A172 (cell line): ENCODE measurements at places on chromosomes 4 and X. TPM values are rescaled to one million over a fixed set of nuclear protein-coding genes. Genes with fewer than 3 reads are reported as not detected.
A peak's percentile ranks its signal among the peaks of the same experiment; 100 is the strongest.

- DNase-seq, result no peak
Observed at GRCh38 chrX:45524296-45524695, 323.6 kb upstream of the DIPK2B start.

Gene MAGT1
- total RNA-seq, result 69.3 and 71.0 TPM in 2 replicates

DNA sequence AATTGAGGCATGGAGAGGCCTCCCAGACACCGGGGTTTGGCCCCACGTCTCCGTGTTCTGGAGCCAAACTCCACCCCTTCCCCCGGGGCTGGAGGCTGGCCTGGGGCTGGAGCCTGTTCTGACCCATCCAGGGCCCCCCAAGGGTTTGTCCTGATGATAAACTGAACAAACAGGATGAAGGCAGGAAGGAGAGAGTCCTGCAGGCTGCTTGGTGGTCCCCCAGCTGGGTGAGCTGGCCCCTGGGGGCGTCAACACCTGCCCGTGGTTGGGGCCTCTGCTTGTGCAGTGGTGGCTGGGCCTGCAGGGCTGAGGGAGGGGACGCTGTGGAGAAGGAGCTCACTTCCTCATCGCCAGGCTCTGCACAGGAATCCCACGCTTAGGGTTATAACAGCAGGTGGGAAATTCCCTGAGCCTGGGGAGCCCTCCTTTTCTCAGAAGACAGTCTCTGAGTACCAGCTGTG is 2.3 kb downstream of the SH3TC1 start:
- no peak for DNase-seq

Gene SYNPO2
- total RNA-seq, result 0.07 and 0.10 TPM in 2 replicates

Gene HELT
- not detected in 2 replicates for total RNA-seq

DNA sequence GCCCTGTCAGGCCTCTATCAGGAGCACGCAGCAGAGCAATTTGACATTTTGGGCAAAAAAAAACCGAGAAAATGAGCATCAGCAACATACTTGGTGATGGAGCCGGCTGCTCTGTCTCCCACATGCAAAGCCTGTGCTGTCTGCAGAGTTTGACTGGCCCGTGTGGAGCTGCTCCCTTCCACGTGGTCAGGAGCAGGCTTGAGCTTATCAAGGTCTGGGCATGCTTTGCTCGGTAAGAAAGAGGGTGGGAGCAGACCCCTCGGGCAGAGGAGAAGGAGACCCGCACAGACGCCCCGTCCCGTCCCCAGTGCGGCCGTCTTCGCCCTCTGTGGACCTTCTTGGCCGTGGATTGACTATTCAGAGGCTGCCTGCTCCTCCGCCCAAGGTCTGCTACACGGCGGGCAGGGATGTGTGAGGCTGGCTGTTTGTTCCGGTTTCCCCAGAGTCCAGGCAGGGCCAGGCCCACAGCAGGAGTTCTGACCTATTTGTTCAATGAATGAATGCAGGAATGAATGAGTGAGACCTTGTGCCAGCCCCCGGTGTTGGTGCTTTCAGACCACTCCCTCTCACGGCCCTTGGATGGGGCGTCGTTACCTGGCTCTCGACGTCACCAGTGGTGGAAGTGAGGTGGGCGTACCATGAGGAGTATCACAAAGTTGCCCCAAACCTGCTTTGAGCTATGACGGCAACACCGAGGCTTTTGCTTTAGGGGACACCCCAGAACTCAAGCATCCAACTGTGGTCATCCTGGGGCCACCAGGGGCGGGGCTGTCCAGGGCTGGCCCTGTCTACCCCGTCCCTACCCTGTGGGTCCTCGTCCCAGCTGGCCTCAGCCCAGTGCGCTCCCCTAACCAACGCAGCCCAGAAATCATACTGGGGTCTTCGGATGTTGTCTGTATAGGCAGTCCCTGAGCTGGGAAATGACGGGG is 54.7 kb upstream of the ADRA2C start:
- DNase-seq, result no peak

Gene CRLF2
- not detected in 2 replicates for total RNA-seq

Gene IL2
- total RNA-seq, result not detected in 2 replicates

DNA sequence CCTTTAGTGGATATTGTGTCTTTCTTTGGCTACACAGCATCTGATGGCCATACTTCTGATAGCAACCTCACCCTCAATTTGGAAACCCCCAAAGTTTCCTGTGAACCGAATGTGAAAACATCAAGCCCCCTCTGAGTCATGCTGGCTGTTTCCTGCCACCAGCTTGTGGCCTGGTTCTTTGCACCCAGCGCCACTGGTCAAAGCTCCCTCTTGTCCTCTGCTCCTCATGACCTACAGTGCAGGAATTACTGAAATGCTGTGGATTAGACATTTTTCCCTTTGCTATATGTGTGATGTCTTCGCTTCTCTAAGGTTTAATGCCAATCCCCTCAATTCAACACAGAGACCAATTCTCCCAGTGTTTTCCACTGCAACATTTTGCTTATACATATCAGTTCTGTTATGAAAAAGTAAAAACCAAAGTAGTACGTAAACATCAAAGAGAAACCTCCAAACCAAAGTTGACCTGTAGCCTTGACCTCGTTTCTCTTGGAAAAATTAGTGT is 224.0 kb upstream of the TENM3 start:
- no peak for DNase-seq

GRCh38 chr4:687048-687970 is 1.6 kb downstream of the SLC49A3 start:
- DNase-seq, result peak; percentile 90

DNA sequence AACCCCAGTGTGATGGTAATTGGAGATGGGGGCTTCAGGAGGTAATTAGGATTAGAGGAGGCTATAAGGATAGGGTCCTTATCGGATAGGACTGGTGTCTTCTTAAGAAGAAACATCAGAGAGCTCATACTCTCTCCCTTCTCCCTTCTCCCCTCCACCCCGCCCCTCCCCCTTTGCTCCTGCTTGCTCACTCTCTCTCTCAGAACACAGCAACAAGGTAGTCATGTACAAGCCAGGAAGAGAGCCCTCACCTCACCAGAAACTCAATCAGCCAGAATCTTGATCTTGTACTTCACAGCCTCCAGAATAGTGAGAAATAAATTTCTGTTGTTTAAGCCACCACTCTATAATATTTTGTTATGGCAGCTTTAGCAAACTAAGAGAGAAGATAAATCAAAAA is 4.5 kb downstream of the DDX60L start:
- no peak for DNase-seq

Gene SPP1
- total RNA-seq, result 75.5 and 130 TPM in 2 replicates

GRCh38 chr4:104930298-104930697 is 216.4 kb upstream of the TET2 start:
- peak; percentile 3 for DNase-seq

GRCh38 chr4:103012060-103012459 is 7.4 kb downstream of the SLC9B1 start:
- DNase-seq, result peak; percentile 14

DNA sequence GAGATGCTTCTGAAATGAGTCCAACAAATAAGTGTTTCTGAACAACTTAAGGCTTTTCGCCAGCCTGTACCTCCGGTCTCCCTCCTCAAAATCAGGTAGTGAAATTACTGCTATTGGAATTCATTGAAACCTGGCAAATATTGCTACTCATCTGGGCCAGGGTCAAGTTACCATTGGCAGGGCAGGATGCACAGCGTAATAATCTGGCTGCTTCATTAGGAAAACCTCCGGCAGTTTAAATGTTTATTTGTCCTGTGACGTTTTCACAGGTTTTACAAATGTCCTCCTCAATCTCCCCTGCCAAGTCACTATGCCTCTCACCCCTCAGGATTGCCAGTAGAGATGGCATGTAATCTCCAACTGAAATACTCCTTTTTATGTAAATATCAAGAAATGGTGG is 92.6 kb upstream of the KDR start:
- no peak for DNase-seq

Gene ALG13
- 24.7 and 28.0 TPM in 2 replicates for total RNA-seq

DNA sequence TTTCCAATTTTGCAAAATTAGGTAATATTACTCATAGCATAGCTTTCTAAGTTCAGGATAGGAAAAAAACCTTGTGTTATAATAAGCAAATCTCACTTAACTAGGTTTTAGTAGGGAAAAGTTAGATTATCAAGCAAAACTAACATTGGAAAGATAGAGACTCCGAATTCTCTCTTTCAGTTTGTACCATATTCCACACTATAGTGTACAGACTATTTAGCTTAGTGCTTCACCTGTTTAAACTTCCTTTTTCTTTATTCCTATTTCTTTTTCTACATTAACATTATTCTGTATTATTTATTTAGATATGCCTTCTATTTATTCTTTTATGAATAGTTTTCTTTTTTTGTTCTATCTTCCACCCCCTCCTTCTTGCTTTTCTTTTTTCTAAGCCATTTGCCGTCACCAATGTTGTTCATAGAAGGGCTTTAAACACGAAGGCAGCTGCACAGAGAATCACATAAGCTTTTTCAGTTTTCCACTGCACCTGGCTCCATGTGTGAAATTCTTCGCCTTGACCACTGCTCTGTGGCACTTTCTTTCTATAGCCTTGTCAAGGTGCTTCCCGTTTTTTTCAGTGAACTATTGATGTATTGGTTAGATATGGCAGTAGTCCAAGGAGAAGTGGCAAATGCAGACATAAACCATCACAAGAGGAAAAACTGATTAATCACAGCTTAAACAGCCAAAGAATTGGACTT is 8.5 kb downstream of the PCDH10 start:
- DNase-seq, result no peak

GRCh38 chrX:135556055-135556454 is 35.6 kb downstream of the INTS6L start:
- DNase-seq, result no peak

Gene RNF175
- total RNA-seq, result not detected in 2 replicates

DNA sequence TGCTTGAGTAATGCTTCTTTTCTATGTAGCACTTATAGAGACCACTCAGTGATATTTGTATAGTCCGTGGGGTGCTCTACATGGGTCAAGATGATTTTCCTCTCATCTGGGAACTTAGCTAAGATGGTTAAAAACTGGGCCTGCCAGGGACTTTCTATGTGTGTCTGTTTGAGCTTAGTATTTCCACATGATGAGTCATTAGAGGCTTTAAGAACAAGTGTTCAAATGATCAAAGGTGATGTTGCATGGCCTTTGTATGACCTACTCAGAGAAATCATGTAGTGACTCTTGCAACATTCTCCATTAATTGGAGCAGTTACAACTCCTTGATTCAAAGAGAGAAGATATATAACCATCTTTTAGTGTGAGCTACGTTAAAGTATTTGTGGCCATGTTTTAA is 1480.5 kb upstream of the IGFBP7 start:
- no peak for DNase-seq

- DNase-seq, result no peak
Observed at GRCh38 chrX:8289523-8289922, 118.5 kb upstream of the VCX2 start.

- DNase-seq, result no peak
Observed at GRCh38 chr4:10983885-10984640, 299.5 kb upstream of the CLNK start.

DNA sequence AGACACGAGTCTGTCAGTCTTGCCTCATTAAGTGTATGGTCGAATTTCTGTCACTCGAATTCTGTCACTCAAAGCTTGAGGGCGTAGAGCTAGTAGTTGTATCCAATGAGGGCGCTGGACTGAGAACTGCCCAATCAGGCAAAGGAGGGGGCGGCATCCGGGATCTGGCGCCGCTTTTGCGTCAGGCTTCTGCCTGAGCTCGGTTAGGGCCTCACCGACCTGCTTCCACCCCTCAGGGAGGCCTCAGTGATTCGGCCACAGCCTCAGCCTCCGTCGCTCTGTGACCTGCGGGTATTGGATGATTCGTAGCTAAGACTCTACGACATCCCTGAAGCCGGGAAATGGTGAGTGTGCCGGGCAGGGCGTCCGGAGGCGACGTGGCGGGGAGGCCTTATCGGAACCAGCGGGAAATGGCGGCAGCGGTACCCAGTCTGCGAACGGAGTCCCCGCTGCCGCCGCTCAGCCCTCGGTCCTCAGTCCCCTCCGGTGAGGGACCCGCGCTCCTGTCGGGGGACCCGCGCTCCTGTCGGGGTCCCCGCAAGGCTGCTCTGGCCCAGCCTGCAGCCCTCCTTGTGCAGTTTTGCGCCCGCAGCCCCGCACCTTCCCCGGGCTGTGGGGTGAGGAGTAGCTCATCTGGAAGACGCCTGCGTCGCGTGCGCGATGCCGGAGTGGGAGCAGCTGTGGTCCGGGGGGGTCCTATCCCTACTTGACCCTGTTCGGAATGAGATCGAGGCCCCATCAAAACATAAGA is 88.3 kb downstream of the ZNF718 start:
- DNase-seq, result no peak

Gene STATH
- not detected in 2 replicates for total RNA-seq

DNA sequence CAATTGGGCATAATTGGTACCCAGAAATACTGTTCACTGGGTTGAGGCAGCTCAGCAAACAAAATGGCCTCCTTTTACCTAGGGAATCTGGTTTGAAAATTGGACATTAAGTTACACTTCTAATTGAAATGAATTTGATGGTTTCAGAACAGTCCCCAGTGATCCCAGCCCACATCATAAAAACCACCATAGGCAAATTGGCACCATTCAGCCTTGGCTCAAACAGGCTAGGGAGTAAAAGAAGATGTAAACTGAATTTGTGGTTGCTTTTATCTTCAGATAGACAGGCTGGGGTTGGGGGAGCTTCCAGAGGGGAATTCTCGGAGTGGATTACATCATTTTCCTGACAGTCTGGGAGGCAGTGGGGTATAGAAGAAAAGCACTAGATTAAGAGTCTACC is 576.5 kb downstream of the MID1IP1 start:
- no peak for DNase-seq

Gene USP27X
- total RNA-seq, result 1.6 and 2.7 TPM in 2 replicates

GRCh38 chrX:23783589-23784469 is 856 bp downstream of the SAT1 start:
- no peak for DNase-seq

Gene PNMA3
- total RNA-seq, result not detected in 2 replicates

DNA sequence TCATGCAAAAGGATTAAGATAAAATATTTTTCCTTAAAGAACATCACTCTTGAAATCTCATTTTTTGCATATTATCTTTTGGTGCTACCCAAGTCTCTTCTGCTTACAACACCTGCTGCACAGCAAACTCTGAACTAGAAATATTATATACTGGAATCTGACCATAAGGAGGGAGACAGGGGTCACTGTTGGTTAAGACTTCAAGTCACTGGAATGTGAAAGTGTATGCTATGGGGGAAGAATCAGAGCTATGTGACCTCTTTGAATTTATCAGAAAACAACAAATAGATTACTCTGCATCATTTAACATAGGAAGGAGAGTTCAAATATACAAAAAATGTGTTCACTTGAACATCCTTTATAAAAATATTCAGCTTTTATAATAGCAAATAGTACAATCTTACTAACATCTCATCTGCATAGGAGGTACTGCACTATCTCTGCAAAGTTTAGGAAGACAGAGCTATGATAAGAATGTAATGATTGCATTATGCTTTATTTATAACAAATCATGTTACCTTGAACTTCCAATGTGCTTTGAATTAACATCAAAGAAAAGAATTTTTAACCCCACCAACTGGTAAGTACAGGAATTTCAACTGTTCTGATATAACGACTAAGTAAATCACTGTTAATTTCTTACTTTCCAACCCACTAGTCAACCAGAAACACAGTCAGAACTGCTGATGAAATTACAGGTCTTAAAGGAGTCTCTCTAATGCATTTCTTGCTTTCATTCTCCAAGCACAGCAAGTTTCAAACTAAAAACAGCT is 69.8 kb downstream of the ZNF827 start:
- DNase-seq, result no peak

DNA sequence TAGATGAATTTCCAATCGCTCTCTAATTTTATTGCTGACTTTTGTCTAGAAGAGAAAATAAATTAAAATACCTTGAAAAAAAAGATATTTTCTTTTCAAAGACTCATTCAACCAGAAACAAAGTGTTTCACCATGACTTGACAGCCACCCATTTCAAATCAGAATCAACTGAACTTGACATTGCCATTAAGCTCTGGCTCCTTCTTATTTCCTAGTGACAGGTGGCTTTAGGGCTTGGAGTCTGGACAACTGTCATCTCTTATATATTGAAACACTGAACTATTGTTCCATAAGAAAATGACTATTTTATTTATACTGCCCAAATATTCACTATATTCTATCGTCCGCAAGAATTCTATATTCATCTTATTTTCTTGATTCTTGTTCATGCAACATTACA is 229.2 kb downstream of the SLC39A8 start:
- no peak for DNase-seq
